Thoracic aorta (tissue), 2 donors: ENCODE measurements at places on chromosomes 5 and 9. TPM values are rescaled to one million over a fixed set of nuclear protein-coding genes. Genes with fewer than 3 reads are reported as not detected.

The PPP2R2B gene
- total RNA-seq: 29.8 TPM

The RIMOC1 gene
- total RNA-seq: 14.1 TPM

DNA sequence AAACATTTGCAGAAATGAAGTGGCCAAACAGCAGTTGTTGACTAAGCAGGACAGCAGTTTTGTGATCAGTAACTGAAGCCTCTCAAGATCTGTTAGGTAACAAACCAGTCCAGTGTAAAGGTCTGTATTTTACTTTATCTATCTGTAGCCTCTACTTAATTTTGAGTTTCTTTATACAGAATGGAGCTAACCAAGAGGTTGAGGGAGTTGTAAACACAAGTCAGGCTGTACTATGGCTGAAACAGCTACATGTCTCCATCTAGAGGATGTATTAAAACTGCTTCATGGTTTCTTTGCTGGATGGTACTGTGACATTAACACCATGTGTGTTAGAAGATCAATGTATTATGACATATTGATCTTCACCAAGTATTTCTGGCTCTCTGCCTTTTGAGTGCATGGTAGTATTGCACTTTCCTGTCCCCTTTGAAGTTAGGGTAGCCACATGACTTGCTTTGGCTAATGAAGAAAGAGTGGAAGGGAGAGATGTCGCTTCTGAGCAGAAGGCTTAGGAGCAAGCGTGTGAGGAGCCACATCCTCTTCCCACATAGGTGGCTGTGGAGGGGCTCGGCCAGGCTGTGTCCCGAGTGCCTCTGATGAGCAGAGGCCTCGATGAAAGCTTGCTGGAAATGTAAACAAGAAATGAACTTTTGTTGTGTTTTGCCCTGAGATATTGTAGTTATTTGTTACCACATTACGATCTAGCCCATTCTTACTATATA, 105.6 kb upstream of the PCA3 start:
- no peak for DNase-seq
- H3K27me3 ChIP-seq: no peaks in the 10 kb centered on the region
- peaks cover 28% of the 10 kb centered on the region for H3K4me1 ChIP-seq
- peak overlapping the region; percentile 28 for H3K27ac ChIP-seq

The FOXI1 gene
- total RNA-seq: not detected

DNA sequence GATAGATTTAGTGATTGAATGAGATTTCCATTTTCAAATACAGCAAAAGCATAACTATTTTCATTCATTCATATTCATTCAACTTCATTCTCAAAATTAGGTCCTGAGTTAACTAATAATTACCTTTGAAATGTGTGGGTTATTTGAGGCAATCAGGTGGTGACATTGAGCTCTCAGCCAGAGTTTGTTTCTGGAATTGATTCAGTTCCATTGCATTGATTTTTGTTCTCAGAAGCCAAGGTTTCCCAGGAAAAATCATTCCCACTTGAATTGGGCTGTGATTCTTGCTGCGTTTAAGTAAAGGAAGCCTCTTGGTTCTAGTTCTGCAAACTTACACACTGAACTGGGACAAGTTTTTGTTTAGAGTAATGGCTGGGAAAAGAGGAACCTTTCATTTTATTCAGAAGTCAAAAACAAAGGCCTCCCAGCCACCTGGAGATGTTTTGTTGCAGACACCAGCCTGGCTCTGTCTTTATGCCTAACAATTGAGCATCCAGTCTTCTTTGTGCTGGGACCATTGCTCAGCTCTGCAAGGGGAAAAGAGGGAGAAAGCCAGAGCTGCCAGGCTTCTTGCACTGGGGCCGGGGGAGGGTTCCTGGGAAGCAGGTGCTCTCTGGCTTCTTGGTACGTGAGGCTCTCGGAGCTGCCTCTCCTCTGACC, 198.6 kb downstream of the TRIO start:
- no peak overlapping the region for H3K27ac ChIP-seq
- DNase-seq: no peak
- H3K4me1 ChIP-seq: peaks cover 12% of the 10 kb centered on the region
- H3K27me3 ChIP-seq: no peaks in the 10 kb centered on the region
- peaks cover 2% of the 10 kb centered on the region for H3K36me3 ChIP-seq

- no peaks in the 10 kb centered on the region for H3K4me1 ChIP-seq
- no peak for DNase-seq
- no peak overlapping the region for H3K4me3 ChIP-seq
- H3K36me3 ChIP-seq: no peaks in the 10 kb centered on the region
- H3K27me3 ChIP-seq: no peaks in the 10 kb centered on the region
Observed at GRCh38 chr5:143284521-143284920, 119.0 kb downstream of the NR3C1 start.
